ENCODE measurements at places on chromosomes 16 and 17. TPM values are rescaled to one million over a fixed set of nuclear protein-coding genes. Genes with fewer than 3 reads are reported as not detected.

- no peak for DNase-seq
These were observed 11.6 kb downstream of the COTL1 start for GRCh38 chr16:84606081-84606875.

Gene C16orf89
- total RNA-seq, result 9.3 TPM

DNA sequence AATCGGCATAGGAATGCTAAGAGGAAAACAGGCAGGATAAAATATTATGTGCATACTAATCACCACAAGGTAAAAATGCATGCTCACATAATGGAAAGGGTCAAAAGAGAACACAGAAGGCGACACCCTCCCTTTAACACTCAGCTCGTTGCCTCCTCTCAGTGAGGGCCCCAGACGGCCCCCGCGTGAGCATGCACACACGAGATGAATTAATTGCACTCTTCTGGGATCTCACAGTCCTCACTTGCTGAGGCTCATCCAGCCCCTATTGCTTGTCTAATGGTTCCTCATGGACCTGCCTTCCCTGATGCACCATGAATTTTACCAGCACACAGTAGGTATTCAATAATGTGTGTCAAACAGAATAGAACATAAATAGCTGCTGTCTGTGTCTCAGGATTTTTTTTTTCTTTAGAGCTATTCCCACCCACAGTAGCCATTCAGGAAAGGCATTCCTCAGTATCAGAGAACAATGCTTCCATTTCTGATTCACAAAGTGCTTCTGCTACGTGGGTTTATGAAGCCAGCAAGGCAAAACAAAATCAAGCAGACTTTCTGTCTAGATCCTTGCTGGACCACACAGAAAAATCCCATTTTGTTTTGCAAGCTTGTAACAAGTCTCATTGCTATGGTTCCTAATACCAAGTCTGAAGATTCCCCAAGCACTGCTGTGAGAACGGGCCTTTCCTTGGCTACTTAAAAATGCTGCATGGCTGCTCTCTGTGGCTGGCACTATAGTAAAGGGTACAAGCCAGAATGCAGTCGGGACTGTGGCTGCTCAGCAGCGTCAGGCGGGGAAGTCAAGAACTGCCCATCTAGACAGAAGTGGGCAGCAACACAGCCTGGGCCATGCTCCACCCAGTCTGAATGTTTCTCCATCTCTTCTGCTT is 43.6 kb downstream of the TOM1L2 start:
- no peak for DNase-seq

Gene PIGW
- total RNA-seq, result 14.9 TPM

- no peak for DNase-seq
These were observed 24.0 kb upstream of the SHISA6 start for GRCh38 chr17:11216976-11217375.

DNA sequence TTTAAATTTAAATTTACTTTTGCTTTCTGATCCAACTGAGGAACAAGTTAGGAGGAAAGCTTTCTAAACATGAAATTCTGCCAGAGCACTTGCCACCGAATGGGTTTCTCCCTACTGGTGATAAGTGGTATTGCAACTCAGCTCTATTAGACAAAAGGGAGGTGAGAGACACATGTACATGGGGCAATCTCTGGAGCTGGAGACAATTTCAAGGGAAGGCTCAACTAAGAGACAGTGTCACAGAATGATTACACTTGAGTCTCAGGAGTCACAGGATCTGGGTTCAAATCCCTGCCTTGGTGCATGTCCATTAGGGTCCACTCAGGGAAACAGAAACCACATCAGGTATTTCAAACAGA is 37.4 kb downstream of the SOCS1 start:
- DNase-seq, result no peak

DNA sequence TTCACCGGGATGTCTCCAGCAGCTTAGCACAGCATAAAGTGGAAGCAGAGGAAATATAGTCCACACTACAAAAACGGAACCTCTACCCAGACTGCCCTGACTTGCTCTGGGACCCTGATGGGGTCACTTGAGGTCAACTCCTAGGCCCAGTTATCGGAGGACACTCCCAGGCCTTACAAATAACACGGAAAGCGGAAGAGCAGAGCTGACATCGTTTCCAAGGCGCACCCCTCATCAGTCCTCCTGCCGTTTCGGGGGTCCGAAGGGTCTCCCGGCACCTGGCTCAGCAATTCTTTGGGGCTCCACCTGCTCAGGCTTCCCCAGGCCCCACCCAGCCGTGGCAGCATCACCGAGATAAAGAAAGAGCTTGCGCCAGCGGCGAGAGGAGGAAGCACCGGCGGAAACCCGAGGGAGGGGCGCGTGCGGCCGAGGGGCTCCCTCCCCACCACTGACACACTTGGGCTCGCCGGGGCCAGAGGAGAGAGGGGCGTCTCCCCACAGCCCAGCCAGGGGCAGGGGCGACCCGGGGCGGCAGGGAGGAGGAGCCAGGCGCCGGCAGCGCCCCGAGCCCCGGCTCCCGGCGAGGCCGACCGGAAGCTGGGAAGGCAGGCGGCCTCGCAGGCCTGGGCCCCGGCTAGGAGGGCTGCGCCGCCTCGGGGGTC is 727 bp downstream of the CORO7 start:
- DNase-seq, result peak; percentile 76

Gene KCNJ16
- not detected for total RNA-seq

DNA sequence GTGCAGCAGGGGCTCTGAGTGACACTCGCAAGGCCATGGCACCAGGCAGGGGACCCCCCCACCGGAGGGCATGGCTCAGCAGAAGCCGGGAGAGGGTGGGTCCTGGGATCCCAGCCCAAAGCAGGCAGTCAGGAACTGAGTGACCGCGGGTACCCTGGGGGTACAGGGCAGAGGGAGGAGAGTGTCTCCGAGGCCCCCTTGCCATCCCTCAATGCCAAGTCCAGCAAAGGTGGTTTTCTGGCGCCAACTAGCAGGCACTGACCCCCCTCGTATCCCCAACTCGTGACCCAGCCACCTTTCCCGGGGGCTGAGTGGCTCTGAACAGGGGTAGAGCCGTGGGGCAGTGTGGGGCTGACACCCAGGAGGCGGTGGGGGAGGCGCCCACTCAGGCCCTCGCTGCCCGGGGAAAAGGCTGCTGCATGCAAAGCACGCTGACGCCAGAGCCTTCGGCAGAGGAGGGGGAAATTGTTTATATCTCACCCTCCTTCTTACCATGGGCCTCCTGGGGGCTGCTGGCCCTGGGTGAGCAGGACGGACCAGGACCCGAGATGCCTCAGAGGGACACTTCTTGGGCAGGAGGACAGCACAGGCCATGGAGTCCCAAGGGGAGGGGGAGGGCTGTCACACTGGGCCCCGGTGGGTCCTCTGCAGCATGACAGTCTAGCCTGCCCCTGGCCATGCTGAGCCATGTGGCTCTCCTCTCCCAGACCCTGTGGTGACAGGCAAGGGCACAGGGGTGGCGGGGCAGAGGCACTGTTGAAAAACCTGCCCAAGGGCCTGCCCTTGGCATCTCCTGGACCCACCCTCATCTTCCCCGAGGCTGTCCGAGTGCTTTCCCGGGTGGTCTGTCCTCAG is 14.6 kb upstream of the ENPP7 start:
- no peak for DNase-seq

DNA sequence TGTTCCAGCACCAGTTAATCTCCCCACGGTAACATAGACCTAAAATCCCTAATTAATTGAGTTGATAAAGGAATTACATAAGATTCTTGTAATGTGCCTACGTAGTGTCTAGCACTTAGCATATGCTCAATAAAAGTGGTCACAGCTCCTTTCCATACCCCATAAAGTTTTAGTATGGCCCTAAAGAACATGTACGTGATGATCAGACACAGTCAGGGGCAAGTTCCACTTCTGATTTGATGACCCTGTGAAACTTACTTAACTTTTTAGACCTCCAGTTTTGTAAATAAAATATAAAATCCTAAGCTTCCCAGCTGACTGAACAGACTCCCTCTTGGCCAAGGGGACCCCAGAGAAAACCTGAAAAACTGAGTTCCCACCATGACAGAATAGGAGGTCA is 391.3 kb upstream of the ERCC4 start:
- DNase-seq, result no peak

Gene DNASE1L2
- total RNA-seq, result 0.86 TPM

Gene ST6GALNAC2
- 17.8 TPM for total RNA-seq

GRCh38 chr17:48715496-48716399 is 6.6 kb downstream of the PRAC1 start:
- no peak for DNase-seq

DNA sequence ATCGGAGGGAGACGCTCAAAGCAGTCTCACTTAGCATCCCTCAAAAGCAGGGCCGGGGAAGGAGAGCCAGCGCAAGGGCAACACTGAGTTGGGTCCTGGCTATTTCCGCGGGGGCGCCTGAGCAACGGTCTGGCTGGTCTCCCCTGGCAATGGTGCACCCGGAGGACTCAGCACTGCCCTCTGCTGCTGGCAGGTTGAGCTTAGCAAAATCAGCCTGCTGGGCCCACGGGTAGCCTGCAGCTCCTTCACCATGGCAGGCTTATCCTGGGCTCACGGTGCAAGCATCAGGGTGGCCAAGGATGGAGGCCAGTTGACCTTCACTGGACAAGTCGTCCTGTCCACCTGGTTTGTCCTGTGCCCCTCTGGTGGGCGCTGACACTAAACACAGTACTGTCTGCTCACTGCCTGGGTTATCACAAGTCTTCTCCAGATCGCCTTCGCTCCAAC is 14.4 kb upstream of the ALDH3A1 start:
- DNase-seq, result peak; percentile 80

Measured in psoas muscle (tissue), 8 donors.